ENCODE measurements at places on chromosomes 13 and 19.

- DNase-seq = no peak
Observed at GRCh38 chr13:34421858-34422475, 520.1 kb upstream of the NBEA start.

- DNase-seq = no peak
Observed at GRCh38 chr19:30078381-30078910, 136.4 kb downstream of the URI1 start.

DNA sequence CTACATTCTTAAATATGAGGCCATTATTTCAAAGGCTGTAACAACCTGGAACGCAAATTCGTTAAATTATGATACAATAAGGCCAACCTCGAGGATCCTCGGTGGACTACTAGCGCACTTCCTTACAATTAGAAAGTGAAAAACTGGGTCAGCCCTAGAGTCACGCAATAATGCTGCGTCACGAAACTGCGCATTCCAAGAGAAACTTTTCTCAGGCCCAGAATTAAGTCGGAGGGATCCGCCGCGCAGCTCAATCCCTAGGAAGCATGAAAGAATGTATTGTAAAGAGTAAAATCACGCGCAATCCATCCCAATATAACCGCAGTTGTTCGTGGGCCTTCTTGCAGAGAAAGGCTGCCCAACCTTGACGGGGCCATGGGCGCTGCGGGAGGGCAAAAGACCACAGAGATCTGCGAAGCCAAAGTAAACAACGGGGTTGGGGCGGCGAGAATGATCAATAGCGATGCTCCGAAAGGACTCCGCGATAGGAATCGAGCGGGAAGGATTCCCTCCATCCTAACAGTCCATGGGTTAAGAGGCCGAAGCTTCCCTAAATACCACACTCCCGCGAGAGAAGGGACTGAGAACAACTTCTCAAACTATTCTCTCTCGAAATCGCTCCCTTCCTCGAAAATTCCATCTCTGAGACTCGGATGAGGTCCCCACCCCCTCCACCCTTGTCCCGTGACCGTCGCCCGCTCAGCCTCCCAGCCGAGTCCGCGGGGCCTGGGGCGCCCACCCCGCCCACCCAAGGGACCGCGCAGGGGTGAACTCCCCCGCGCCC is 564 bp downstream of the SPART start:
- DNase-seq = peak; percentile 81

DNA sequence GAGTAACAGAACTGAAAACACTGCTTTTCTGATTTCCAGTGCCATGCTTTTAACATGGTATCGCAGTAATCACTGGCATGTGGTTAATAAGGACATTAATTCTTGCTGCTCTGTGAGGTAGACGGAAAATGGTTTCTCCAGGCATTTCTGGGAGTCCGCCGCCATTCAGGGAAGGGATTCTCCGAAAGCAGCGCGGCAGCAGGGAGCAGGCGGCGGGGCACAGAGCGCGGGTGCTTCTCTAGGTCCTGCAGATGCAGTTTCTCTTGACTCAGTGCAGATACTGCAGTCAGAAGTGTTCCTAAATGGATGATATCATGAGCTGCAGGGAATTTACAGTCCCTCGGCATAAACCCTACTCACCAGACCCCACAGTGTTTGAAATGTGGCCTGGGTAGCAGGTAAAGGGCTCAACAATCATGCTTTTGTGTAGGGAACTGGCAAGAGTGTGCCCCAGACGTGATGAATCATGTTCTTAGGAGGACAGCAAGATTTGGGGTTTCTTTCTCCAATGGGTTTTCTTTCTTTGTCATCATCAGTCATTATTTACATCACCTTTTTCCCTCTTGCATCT is 338.6 kb upstream of the ARGLU1 start:
- no peak for DNase-seq

Data from foreskin fibroblast (primary cell).